ENCODE measurements at places on chromosomes 1 and 21.

- peak; percentile 17 for DNase-seq
These were observed 2.0 kb downstream of the SKI start for GRCh38 chr1:2229911-2230731.

DNA sequence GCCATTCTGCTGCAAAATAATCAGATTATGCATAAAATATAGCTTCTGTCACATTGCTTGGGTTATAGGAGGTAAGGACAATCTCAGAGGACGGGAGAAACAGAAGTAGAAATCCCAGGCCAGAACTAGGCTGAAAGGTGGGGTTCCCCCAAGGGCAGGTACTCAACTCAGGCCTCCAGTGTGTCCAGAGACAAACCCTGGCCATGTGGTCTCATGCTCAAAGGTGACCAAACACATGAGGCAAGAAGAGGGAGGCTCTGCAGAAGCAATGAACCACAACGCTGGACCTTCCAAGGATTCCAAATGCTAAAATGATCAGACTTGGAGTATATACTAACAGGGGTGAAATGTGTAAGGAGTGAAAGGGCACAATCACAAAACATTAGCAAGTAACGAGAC is 103.8 kb downstream of the DMRTB1 start:
- DNase-seq: no peak

GRCh38 chr1:84425150-84425896 is 27.0 kb downstream of the DNASE2B start:
- DNase-seq: no peak

DNA sequence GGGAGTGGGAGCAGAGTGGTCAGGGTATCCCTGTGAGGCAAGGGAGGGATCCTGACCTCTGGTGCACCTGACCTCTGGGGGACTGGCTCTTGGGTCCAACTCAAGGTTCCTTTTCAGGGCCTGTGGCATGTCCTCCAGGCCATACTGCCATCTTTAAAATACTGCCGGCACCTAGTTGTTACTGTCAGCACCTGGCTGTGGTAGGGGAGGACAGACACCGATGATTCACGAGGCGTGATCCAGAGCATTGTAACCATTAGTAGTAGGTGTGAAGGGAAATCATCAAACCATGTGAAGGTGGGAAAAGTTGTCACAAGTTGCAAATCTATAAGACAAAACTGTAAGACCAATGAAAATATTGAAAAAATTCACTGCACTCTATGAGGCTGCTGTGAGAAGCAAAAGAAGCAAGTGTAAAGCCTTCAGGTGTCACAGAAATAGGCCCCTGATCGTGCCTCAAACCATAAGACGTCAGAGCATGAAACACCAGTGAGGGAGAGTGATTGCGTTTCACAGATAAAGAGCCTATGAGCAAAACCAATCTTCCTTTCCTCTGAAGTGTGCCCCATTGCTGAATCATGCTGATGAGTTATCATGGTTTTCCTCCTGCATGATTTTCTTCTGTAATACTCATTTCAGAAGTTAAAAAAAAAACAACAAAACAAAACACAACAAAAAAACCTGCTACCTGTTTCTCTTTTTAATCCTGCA is 55.3 kb downstream of the CDC7 start:
- DNase-seq: no peak

GRCh38 chr1:165762725-165763124 is 5.9 kb downstream of the TMCO1 start:
- DNase-seq: no peak

DNA sequence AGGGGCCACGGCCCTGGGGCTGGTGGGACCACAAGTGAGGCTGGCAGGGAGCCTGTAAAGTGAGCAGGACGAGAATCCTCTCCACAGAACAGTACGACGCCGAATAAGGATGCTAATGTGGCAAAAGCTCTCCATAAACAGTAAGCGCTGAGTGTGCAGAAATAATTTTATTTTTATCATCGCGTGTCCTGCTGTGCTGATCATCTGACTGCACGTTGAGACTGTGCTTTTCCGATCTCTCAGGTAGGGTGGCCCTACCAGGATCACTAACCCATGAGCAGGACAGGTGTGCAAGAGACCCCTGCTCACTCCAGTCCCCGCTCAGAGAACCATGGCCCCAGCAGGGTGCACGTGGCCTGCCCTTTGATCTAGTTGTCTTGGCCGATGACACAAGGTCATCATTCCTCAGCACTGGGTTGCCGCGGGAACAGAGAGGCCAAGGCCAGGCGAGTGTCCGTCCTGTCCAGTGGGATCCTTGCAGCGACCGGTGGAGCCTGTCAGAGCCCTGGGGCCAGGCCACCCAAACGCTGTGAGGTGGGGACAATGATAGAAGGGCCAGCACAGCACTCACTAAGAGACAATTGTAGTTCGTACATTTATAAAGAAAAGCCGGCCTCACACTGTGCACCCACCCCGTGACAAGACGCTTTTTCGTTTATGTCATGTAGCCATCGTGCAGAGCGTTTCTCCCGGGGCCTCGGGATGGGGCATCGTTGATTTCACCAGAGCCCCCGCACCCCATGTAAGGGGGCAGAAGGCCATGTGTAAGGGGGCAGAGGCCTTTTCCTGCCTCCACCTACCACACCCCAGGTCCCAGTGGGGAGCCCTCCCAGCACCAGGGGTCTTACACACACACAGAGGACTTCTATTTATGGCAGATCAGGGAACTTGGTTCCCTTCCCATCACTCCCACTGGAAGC is 52.7 kb upstream of the ADARB1 start:
- no peak for DNase-seq

DNA sequence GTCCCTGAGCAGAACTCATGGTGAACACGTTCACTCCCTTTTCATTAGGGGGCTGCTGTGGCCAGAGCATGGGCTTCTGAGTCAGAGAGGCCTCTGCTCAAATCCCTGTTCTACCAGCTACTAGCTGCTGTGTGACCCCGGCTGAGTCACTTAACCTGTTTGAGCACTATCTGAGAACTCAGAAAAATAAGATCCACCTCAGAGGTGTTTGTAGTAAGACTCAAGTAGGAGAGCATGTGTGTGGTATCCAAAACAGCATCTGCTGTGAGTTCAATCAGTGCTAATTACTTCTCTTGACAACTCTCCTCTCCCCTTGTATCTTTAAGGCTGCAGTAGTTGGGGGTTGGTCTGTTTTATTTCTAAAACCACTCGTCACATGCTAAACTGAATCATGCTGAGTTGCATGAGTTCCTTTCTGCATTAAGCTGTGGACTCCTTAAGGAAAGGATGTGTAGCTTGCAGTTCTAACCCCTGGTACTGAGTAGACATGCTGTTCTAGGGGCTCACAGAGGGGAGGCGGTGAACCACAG is 39.7 kb upstream of the JUN start:
- DNase-seq: no peak

DNA sequence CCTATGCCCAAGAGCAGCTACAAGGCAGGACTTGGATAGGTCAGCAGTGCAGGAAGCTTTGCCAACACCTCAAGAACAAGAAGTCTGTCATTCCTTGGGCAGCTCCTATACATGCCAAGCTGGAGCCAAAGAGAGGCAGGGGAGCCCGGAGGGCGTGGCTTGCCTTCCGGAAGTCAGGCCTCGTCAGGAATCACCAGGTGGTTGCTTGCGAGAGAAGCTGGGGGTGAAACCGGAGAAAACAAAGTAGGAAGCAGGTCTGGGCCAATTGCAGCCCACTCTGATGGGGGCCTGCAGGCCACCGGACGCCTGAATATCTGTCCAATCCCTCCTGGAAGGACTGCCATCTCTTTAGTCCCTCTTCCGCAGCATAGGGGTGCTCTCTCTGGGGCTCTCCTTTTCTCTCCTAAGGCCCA is 794 bp upstream of the FAM76A start:
- DNase-seq: peak; percentile 12

- no peak for DNase-seq
These were observed 502.2 kb downstream of the AJAP1 start for GRCh38 chr1:5156416-5157120.

DNA sequence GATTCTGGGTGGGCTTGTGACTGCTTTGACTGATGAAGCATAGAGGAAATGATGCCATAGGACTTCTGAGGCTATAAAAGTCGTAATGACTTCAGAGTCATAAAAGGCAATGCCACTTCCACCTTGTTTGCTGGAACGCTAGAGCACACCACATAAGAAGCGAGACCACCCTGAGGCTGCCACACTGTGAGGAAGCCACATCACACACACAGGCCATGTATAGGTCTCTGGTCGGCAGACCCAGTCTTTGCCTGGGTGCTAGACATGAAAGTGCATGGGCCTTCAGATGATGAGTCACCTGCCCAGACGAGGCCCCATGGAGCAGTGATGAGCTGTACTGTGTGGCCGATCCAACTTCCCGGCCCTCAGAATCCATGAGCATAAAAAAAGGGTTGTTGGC is 14.2 kb upstream of the KANK4 start:
- DNase-seq: peak; percentile 88

GRCh38 chr1:43743206-43743605 is 35.9 kb downstream of the ST3GAL3 start:
- no peak for DNase-seq

Data from SW480 (cell line).